ENCODE measurements at places on chromosomes 1 and 21.

DNA sequence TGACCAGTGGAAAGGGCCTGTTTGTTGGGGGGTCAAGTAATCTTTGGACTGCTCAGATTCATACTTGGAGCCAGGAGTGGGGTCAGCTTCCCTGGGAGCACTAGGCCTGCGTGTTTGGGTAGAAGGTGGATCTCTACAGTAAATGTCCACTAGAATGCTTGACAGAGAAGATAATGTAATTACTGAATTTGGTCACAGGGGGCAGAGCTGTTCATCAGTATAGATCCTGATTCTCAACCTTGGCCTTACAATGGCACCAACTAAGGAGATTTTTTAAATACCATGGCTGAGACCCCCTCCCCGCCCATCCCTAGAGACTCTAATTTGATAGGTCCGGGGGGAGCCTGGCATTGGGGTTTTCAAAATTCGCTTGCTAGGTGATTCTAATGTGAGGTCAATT is 217.5 kb upstream of the PLXNA2 start:
- DNase-seq = no peak

DNA sequence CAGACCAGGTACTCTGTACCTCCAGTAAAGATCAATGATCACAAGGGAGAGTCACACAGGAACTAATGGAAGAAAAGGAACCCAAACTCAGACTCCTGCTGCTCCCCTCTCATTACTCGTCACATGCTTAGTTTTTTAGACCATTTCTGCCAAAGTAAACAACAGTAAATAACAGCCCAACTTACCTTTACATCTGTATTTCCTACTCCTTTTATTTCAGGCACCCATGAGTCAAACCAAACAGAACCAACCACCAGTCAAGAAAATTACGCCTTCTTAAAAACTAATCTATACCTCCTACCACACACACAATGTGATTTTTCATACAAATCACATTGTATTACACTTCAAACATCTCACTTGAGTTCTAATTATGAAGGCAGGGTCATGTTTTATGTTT is 61.4 kb upstream of the HTR1D start:
- DNase-seq = no peak

- DNase-seq = no peak
Measured at GRCh38 chr1:22044690-22045420, 7.7 kb upstream of the CDC42 start.

- DNase-seq = peak; percentile 46
Measured at GRCh38 chr1:62234688-62235087, 40.0 kb downstream of the L1TD1 start.

DNA sequence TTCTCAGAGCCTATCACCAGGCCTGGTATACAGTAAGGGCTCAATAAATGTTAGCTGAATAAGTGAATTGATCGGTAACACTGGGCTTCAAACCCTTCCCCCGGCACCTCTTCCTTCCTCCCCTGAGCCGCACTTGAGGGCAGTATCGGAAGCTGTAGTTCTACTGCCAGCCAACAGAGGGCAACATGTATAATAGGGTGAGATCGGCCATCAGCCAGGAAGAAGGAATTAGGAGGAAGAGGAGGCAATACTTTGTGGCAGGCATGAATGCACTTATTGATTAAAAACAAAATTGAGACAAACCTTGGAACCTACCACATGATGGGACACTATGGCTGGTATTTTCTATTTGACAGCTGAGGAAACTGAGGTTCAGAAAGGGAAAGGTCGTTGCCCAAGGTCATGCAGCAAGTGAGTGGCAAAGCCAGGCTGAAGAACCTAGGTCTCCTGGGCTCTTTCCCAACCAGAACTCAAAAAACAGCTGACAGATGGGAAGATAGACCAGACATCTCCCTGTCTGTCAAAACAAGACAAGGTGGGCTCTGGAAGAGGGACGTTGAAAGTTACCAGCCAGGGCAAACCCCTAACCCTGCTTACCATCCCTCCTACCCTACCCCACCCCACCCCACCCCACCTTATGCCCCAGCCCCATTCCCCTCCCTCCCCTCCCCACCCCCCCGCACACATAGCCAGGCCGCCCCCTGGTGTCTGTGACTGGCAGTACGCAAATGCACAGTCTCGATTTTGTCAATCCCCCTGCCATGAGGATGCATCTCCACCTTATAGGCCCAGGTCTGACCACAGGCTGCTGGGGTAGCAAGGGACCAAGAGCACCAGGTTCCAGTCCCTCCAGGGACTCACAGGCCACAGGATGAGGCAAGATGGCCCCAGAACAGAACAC is 107.3 kb upstream of the RUNX3 start:
- DNase-seq = peak; percentile 47

DNA sequence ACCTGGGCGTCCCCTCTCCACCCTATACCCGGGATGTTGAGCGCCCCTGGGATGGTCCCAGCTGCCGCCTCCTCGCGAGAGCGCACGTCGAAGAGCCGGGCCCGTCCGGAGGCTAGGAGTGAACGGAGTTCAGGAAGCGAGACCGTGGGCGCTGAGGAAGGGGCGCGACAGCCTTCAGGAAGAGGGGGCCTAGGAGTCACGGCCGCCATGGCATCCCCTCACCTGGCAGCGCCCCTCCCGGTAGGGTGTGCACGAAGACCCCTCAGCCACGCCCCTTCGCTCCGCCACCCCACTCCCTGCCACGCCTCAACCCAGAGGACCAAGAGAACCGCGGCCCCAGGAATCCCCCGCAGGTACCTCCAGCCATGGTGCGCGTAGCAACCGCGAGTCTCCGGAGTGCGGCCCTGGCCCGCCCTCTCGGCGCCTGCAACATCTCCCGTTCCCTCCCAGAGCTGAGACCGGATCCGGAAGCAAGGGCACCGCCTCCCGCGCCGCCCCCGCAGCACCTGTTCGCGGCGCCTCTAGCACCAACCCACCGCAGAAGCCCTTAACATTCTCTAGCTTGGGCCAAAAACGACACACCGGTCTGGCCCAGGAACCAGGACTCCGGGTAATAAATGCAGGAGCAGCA is at the start of gene TSTD1:
TSS of gene TSTD1 (minus strand) at position 442 of the 631 bp plus-strand sequence. CDS start at position 367, 75 bp downstream.
- peak; percentile 76 for DNase-seq

DNA sequence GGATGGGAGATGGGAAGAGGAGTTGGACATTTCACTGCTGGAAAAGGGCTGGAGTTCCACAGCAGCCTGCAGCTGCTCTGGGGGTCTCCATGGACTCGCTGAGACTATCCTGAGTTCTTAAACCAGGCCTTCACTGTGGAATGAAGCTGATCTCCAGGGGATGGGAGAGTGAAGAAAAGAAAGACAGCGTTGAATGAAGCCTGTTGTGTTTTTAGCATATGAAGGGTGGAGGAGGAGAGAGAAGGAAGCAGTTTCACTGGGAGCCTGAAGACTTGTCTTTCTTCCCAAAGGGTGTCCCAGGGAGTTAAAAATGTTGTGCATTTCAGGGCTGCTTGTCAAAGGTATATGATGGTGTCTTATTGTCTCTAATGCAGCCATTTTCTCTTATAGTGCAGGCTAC is 9.2 kb downstream of the ROR1 start:
- no peak for DNase-seq

- DNase-seq = no peak
Measured at GRCh38 chr1:174166530-174167264, 7.4 kb downstream of the RABGAP1L start.

Data from RKO (cell line).